ENCODE measurements at places on chromosomes 5 and 9.

DNA sequence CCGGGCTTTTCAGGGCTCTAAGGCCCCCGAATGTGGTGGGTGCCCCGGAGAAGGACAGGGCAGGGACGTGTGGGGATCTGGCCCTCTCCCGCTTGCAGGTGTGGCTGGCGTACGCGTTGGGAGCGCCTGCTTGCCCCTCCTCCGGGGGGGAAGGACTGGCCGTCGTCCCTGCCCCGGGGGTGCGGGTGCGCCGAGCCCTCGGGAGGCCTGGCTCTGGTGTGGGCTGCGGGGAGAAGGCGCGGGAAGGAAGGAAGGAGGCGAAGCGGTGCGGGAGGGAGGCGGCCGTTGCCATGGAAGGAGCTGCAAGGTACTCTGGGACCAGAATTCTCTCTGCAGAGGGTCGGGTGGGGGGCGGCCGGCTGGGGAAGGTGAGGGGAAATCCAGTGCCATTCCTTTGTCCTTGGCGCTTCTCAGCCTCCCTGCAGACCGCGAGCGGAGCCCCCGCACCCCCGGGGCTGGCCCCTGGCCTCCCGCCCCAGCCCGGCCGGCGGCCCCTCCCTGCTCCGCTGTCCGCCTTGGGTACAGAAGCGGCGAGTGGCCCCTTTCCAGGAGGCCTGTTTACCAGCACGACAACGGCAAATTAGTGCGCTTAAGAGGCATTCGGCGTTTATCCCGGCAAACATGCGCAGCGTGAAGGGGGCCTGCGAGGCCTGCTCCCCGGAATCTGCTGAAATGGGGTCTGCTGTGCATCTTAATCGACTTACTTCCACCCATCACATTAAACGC lies 67.1 kb upstream of the UNC5A start:
- peak; percentile 50 for DNase-seq

GRCh38 chr9:101751895-101752294 lies 13.4 kb upstream of the GRIN3A start:
- no peak for DNase-seq

DNA sequence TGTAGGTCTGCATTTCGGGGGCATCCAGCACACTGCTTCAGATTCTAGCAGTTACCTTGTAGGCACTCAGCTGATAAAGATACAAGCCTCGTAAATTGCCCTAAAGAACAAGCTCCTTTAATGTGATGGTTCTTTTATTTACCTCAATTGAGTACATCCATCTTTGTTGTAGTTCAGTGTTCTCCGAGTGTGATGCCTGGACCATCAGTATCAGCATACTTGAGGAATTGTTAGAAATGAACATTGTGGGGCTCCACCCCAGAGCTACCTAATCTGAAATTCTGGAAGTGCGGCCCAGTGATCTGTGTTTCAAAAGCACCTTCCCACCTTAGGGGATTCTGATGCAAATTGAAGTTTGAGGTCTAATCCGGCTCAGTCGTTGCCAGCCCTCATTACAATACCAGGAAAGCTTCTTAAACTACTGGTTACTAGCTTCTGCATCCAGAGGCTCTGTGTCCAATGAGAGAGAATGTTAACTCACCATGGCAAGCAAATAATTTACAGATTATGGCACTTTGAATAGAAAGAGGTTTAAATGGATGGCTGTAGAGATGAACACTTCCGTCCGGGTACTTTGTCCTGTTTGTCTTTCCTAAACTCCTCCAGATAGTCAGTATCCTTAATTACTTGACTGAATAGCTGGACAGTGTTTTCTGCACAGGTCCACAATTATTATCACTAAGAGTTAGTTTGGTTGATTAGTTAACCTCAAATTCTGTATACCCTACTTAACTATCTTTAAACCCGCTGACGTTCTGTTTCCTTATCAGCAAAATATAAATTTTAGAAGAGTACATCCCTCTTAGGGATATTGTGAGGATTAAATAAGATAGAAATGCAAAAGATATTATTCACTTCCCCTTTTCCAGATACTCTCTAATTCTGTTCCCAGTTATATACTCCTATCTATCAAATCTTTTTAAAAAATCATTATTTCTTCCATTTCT lies 47.9 kb downstream of the RAI14 start:
- no peak for DNase-seq

GRCh38 chr9:92723801-92724323 lies 40.8 kb downstream of the BICD2 start:
- DNase-seq = peak; percentile 54

DNA sequence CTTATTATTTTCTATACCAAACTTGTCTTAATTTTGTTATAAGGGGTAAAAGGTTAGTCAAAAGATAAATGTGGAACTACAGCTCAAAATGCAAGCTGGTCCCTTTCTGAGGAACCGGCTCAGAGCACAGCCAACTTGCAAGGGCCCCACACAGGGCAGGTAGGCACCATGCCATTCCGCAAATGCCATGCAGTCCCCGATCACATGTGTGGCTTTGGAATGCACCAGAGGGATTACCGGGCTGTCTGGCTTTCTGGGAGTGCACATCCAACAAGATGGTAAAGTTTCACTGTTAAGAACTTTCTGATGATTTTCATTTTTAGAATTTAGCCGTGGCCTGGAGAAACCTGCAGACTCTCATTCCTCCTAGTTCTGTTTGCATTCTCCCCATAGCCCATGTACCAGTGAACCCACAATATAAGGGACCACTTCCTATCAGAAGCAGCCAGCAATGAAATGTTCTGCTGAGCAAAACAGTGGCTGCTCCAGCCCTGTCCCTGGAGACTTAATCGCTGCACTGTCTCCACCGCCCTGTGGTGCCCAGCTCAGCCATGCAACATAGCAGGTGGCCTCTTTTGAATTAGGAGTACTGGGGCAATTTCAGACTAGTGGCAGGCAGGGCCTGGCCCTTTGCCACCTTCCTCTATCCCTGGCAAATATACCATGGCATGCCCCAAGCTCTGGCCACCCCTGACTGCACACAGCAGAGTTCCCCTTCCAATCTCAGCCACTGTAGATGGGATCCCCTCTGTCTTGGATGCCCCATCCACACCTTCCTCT lies 11.4 kb downstream of the SHB start:
- DNase-seq = no peak

GRCh38 chr5:78527925-78528324 lies 120.6 kb downstream of the LHFPL2 start:
- no peak for DNase-seq

GRCh38 chr9:20238921-20239320 lies 383.4 kb downstream of the MLLT3 start:
- no peak for DNase-seq

DNA sequence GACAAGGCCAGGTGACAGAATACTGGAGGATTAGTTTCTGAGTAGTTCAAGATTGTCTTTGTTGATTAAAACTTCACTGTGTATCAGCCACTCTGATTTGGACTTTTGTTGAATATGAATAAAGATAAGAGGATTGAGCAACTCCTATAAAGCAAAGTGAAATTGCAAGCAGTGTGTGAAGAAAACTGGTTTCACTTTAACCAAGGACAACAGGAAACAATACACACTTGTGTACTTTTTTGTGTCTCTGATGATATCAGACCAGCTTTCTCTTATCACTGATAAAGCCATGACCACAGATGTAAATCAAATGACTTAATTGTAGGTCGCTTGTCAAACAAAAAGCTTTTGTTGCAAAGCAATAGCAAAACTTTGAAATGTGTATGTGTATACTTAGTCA lies 268.6 kb downstream of the FER start:
- DNase-seq = no peak

DNA sequence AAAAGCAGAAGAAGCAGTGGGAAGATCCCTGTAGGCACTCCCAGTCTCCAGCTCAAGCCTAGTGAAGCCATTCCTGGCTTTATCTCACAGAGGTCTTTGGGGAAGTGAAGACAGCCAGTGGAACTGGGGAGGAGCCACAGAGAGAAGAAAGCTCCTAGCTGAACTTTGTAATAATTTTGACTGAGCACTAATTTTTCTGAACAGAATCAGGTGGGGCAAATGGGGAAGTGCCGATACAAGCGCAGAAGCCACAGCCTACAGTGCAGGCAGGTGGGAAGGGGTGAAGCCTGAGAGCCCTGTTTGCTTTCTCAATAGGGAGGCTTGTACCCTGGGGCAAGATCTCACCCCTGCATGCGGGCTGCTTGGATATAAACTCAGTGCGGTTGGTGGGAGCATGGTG lies 48.4 kb upstream of the SNAPC3 start:
- no peak for DNase-seq

DNA sequence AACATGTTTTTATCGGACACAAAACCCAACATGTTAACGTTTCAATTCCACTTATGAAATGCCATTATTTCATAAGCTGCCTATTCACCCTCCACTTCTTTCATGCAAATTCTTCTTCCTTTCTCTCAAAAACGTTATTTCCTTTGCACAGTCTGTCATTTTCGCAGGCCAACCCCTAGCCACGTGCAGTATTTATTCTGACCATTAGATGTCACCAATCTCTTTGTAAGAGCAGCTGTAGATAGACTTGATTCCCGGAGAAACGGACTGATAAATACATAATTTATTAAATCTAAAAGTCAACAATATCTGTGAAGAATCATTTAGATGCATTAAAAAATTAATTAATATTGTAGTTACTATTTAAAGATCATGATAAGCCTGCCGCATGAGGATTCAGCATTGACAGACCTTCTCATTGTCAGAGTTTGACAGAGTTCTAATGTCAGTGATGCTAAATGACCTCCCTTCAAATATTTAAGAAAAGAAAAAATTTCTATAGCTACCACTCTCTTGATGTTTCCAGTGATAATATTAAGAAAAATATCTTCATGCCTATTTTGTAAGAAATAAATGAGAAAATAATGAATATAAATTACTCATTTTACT lies 933.6 kb downstream of the CDH12 start:
- no peak for DNase-seq

DNA sequence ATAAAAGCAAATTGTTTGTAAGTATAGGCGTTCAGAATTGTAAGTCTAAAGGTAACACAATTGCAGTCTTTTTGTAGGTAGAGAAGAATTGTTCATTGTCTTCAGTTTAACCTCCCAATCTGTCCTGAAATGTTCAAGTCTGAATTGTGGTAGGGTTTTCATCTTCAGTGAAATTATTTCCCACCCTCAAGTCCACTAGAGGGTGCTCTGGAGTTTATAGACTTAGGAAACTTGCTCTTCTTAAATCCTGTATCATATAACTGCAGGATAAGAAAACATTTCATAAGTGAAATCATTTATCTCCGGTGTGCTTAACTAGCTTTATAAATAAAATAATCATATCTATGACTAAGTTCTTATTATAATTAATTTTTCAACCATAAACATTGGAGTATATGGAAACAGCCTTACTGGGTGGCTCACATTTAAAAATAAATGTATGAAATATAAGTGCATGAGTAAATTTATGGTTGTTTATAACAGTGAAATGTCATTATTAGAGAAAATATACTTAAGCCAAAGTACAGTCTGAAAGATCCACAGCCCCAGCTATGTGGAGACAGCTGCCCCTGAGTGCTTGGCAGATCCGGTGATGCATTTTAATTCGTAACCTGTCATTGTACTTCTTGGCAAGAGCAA lies 182.4 kb upstream of the OTULINL start:
- no peak for DNase-seq

DNA sequence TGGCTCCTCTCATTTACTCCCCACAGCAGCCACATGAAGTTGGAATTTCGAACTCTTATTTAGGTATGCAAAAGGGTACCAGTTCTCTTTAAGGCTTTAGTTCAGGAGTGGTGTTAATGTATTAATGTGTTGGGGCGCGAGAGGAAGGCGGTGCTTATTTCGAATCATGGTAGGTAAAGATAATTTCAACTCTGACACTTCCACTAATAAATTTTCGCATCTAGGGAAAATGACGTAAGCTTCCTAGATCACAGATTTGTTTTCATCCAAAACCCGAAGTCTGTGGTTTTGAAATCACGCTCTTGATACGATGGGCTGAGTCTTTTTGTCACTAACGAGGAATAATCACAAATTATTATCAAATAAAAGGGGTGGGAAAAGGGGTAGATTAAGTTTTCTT lies 681 bp downstream of the PPWD1 start:
- no peak for DNase-seq

- no peak for DNase-seq
Measured at GRCh38 chr5:146302406-146302805, 36.2 kb upstream of the POU4F3 start.

DNA sequence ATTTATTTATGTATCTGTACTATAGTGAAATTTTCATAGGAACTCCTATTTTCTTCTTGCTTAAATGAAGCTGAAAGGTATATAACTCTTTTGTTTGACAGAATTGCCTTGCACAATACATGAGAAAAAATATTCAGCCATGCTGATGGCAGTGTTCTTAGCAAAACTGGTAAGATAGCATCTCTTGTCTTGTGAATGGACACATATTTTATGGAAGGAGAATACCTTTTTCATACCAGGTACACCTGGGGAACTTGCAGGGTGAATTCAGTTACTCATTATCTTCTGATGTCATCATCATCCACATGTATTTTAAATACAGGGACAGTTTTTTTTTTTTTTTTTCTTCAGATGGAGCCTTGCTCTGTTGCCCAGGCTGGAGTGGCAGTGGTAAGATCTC lies 49.4 kb downstream of the MAMDC2 start:
- DNase-seq = no peak

DNA sequence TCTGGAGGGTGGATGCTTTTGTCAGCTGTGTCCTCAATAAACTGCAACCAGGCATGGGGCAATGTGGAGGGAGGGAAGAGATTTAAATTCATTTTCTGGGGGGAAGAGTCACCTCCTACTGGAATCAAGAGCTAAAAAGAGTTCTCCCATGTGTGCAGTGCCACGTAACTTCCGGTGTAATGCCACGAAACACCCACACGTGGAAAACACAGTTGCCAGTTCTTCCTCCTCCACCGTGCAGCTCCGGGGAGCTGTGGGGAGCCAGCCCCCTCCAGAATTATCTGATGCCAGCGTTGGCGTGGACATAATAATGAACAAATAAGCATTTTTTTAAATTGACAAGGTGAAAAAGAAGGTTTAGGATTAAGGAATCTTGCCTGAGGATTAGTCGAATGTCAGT lies 32.1 kb upstream of the MED10 start:
- DNase-seq = peak; percentile 48

DNA sequence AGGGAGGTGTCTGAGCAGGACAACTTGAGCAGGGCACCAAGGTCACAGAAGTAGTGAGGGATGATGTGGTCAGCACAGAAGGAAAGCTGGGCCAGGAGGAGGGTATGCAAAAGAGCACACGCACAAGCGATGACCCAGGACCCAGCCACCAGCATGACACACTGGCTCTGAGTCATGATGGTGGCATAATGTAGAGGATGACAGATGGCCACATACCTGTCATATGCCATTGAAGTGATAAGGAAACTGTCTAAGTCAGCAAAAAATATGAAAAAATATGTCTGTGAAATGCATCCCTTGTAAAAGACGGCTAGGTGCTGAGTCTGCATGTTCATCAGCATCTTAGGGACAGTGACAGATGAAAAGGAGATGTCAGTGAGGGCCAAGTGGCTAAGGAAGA lies 380 bp downstream of the OR1J1 start:
- DNase-seq = no peak

DNA sequence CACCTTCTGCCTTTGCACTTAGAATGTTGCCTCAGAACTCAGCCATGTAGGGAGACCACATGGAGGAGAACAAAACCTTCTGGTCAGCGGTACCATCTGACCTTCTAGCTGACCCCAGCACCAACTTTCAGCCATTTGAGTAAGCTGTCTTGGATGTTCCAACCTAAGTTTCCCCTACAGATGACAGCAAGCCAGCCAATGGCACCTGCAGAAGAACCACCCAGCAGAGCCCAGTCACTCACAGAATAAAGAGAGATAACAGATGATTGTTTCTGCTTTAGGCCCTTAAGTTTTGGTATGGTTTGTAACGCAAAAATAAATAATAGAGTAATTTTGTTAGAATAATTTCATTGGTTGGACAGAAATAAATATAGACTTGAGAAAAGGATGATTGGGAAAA lies 10.4 kb downstream of the DNAH5 start:
- DNase-seq = no peak

- DNase-seq = no peak
Measured at GRCh38 chr9:127519301-127520166, 68.2 kb downstream of the LRSAM1 start.

Data from posterior cingulate gyrus (tissue), 11 donors.